ENCODE measurements at places on chromosomes 16 and 17.

GRCh38 chr17:63701868-63702720 lies 2.2 kb upstream of the LIMD2 start:
- DNase-seq = peak; percentile 50

DNA sequence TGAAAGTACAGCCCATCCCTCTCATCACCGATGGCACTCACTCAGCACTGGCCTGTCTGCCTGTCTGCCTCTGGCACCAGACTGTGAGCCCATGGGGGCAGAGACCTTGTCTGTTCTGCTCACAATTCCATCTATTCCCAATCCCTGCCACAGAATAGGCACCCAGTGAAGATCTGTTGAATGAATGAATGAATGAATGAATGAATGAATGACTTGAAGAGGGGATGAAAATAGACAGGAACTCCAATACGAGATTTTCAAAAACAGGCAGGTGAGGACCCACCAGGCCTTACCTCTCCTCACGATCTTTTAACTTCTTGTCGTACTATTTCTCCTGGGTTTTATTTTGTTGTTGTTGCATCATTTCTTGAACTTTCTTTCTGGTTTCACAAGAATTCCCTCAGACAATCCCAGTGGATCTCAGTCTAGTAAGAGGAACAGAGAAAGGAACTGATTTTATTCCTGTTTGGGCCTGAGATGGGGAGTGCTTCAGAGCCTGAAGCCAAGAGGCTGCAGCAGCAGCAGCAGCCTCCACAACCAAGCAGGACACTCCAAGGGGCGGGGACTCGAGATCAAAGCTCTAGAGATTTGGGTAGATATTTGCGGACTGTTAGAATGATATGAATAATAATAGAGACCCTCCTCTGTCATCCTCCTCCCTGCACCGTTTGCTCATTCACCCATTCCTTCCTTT lies 17.7 kb downstream of the KRT9 start:
- no peak for DNase-seq

GRCh38 chr17:66673668-66674276 lies 161.1 kb upstream of the CACNG5 start:
- DNase-seq = peak; percentile 24

- DNase-seq = no peak
Measured at GRCh38 chr16:79422064-79422463, 178.5 kb downstream of the MAF start.

GRCh38 chr16:21989751-21990150 lies 11.2 kb downstream of the PDZD9 start:
- no peak for DNase-seq

GRCh38 chr17:27578718-27579085 lies 52.3 kb upstream of the LGALS9 start:
- DNase-seq = no peak

- no peak for DNase-seq
Measured at GRCh38 chr17:20114466-20114865, 105.3 kb downstream of the SPECC1 start.

- no peak for DNase-seq
Measured at GRCh38 chr16:52976539-52977167, 76.0 kb downstream of the CHD9NB start.

DNA sequence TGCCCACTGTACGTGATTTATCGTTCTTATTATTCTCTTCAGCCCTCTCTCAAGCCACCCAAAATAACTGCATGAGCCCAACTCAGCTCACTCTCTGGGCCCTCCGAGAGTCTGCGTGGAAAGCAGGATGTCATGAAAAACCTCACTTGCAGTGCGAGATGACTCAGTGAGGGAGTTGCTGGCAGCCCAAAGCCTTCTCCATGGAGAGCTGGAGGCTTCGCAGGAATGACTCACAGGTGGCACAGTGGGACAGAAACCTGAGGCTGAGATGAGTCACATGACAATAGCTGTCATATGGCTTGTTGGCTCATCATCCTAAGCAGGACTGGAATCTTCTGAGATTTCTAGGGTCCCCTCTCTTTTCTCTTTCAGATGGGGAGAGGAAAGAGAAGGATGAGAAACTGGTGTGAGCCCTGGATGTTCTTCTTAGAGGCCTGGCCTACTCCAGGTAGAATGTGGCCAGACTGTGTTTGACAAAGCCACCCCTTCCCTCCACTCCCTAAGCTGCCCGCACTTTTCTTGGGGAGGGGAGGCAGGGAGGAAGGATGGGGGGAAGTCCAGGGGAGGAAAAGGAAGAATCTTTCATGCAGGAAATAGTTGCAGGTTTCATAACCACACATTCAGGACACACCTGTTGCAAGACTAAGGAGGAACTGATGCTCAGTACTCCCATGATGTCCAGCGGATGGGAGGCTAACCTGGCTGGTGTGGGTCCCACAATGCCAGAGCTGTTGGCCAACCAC lies 160.6 kb upstream of the RPL38 start:
- no peak for DNase-seq

DNA sequence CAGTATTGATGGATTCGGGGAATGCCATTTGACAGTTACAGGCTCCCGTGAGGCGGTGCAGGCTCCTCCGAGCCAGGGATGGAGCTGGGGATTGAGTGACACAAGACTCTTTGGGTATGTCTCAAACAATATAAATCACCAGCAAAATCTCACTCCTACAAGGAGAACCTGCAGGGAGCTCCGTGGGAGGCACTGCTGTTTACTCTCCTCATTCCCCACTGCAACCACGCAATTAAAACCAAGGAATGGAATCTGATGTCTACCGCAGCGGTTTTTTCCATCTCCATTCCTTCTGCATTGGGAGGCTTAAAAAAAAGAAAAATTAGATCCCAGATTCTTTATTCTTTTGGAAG lies 157.9 kb downstream of the WWOX start:
- DNase-seq = no peak

GRCh38 chr17:82623707-82624106 lies 24.5 kb downstream of the WDR45B start:
- no peak for DNase-seq

DNA sequence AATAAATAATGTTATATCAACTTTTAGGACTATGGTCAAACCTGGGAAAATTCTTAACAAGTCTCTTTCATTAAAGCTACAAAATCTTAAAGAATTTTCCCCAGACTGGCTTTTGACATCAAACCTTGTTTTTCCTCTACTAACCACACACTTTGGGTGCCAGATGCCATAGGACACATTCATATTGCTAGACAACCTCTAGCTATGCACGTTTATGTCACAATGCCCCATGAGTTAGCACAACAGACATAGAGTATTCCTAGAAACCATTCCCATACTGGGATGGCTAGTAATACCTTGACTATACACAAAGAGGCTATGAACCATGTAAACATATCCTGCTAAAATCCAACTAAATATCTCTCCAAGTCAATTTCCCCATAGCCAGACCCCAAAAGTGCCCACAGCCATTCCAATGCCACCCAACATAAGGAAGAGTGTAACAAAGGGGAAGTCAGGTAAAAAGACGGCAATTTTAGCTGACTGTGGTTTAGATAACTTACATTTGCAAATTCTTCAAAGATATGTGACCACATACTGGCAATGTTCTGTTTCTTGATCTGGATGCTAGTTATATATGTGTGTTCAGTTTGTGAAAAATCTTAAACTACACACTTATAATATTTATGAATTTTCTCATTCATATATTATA lies 23.4 kb downstream of the SMURF2 start:
- DNase-seq = no peak

- no peak for DNase-seq
Measured at GRCh38 chr17:39562976-39563375, 44.7 kb downstream of the NEUROD2 start.

- no peak for DNase-seq
Measured at GRCh38 chr17:28926366-28926765, 23.5 kb upstream of the DHRS13 start.

GRCh38 chr16:66435896-66436295 lies 8.8 kb downstream of the BEAN1 start:
- DNase-seq = no peak

DNA sequence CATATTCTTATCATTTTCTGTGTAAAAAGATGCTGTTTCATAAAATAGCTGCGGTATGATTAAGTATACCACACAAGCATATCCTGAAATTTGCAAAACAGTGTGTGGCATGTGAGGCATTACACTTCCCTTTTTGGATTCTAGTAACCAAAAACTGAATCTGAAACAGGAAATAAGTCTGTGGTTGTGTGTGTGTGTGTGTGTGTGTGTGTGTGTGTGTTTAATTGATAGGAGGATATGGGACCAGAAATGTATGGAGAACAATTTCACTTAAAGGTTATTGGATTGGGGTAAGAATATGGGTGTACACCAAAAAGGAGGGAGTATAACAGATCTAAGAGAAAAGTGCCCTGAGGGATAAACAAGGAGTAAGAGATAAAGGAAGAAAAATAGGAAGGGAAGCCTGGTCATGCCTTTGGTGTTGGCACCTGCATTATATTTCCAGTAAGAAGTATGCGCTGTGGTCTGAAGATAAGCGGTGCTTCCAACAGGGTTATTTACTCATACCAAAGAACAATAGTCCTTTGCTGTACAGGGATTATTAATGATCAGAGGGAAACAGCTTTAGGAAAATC lies 4.0 kb downstream of the LYRM1 start:
- DNase-seq = no peak

DNA sequence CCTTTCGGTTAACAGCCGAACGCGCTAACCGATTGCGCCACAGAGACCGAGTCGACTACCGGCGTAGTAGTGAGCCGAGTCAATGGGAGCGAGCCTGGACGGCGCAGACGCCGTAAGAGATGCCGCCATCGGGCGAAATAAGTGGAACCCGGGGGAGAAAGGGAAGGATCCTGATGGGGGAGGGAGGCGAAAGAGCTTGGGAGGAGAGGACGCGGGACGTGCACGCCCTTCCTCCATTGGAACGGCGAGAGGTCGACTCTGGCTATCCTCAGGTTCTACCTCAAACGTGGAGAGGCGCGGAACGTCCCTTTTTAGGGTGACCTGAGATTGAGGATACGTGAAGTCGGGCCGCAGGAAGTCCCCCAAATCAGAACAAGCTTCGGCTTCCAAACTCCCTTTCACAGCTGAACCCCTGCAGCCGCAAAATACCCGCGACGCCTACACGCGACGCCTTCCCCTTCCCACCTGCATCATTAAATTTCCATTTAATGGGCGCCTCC lies 683 bp upstream of the PSMB3 start:
- DNase-seq = peak; percentile 68

- DNase-seq = no peak
Measured at GRCh38 chr16:66695935-66696668, 441 bp downstream of the CMTM4 start.

DNA sequence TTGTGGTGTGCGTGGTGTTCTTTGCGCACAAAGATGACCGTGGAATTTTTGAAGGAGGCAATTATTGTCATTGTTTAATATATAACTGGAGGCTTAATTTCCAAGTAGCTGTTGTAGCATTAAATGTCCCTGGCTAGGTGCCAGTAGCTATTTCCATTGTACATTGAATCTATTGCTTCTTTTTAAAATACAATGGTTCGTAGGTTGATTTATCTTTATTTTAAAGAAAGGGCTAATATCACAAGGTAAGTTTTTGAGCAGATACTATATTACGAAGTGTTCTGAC lies 127.1 kb downstream of the RPTOR start:
- DNase-seq = no peak

DNA sequence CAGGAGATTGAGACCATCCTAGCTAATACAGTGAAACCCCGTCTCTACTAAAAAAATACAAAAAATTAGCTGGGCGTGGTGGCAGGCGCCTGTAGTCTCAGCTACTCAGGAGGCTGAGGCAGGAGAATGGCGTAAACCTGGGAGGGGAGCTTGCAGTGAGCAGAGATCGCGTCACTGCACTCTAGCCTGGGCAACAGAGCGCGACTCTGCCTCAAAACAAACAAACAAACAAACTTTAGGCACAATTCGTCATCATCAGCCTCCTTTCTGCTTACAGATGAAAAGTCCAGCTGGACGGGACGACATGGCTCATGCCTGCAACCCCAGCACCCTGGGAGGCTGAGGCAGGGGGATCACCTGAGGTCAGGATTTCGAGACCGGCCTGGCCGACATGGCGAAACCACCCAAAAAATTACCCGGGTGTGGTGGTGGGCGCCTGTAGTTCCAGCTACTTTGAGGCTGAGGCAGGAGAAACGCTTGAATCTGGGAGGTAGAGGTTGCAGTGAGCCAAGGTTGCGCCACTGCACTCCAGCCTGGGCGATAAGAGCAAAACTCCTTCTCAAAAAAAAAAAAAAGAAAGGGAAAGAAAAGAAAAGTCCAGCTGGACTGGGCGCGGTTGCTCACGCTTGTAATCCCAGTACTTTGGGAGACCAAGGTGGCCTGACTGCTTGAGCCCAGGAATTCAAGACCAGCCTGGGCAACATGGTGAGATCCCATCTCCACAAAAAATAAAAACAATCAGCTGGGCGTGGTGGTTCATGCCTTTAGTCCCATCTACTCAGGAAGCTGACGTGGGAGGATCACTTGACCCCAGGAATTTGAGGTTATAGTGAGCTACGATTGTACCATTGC lies 1.5 kb upstream of the SPIRE2 start:
- DNase-seq = no peak

Data from stimulated activated CD8-positive, alpha-beta memory T cell treated with anti-CD3 and anti-CD28 coated beads, Interleukin-15, amount 100 ng/mL, for 1 hour (primary cell).